ENCODE measurements at places on chromosomes 11 and 22. TPM values are rescaled to one million over a fixed set of nuclear protein-coding genes. Genes with fewer than 3 reads are reported as not detected.
A peak's percentile ranks its signal among the peaks of the same experiment; 100 is the strongest.

Gene BCR
- total RNA-seq, result 22.7 TPM

Gene VSIG10L2
- 0.06 TPM for total RNA-seq

Gene APOC3
- 7,904 TPM for total RNA-seq

Gene ARHGAP20
- total RNA-seq, result 0.77 TPM

Gene SHISAL1
- total RNA-seq, result 0.07 TPM

Gene TTC38
- total RNA-seq, result 190 TPM

Gene MS4A4E
- 3.8 TPM for total RNA-seq

Gene OR5D18
- not detected for total RNA-seq

Gene ABCG4
- not detected for total RNA-seq

GRCh38 chr11:124676386-124676785, 2.7 kb downstream of the SPA17 start:
- peaks cover 8% of the 10 kb centered on the region for H3K4me1 ChIP-seq
- peak; percentile 25 for DNase-seq
- H3K27me3 ChIP-seq, result no peaks in the 10 kb centered on the region
- H3K4me3 ChIP-seq, result no peak overlapping the region
- no peaks in the 10 kb centered on the region for H3K36me3 ChIP-seq

DNA sequence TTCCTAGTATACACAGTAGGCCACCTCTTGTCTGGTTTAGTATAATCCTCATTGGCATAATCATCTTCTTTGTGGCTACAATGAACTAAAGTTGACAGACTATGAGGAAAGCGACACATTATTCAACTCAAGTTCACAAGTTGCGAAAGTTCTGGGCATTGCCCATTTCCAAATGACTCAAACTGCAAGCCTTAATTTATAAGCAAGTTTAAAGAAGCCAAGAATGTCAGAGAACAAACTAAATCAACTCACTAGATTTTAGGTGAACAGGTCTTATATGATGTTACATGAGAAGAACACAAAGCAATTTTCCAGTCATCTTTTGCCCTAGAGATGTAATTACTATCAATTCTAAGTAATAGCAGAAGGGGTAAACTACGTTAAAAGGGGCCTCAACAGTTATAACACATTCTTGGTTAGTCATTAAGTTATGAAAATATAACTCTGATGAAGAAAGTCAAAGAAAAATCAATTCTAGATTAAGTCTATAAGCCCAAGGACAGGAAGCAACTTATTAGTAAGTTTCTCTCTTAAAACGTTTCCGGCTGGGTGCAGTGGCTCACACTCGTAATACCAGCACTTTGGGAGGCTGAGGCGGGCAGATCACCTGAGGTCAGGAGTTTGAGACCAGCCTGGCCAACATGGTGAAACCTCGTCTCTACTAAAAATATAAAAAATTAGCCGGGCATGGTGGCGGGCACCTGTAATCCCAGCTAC, 21.5 kb downstream of the PICALM start:
- no peak overlapping the region for H3K27ac ChIP-seq
- DNase-seq, result no peak
- H3K4me1 ChIP-seq, result peaks cover 2% of the 10 kb centered on the region
- H3K36me3 ChIP-seq, result no peaks in the 10 kb centered on the region
- no peaks in the 10 kb centered on the region for H3K27me3 ChIP-seq
- H3K4me3 ChIP-seq, result no peak overlapping the region

DNA sequence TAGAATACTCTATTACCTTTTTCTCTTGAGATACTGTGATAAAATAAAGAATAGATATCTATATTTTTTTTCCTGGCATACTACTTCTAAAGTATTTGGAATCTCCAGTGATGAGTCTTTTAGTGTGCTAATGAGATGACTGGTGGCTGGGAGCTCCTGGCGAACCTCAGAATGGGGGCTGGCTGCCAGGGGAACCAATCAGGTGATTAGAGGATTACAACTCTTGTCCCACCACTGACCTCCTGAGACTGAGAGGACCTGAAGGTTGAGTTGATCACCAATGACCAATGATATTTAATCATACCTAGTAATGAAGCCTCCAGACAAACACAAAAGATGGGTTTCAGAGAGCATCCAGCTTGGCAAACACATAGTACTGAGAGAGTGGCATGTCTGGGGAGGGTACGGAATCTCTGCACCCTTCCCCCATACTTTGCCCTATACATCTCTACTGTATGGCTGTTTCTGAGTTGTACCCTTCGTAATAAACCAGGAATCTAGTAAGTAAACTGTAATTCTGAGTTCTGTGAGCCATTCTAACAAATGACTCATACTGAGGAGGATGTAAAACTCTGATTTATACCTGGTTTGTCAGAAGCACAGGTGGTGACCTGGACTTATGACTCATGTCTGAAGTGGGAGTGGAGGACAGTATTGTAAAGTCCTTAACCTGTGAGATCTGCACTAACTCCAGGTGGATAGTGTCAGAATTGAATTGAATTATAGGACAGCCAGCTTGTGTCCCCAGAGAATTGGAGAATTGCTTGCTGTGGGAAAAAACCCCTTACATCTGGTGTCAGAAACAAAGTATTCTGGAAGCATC, 325.3 kb upstream of the LRRC4C start:
- no peak overlapping the region for H3K27ac ChIP-seq
- H3K36me3 ChIP-seq, result no peaks in the 10 kb centered on the region
- no peak overlapping the region for H3K4me3 ChIP-seq

- H3K27ac ChIP-seq, result no peak overlapping the region
Observed at GRCh38 chr11:117438371-117439000, 110.8 kb downstream of the CEP164 start.

GRCh38 chr11:120293038-120293800, 31.9 kb upstream of the TLCD5 start:
- H3K4me1 ChIP-seq, result no peaks in the 10 kb centered on the region
- no peak overlapping the region for H3K4me3 ChIP-seq
- no peaks in the 10 kb centered on the region for H3K36me3 ChIP-seq
- H3K27ac ChIP-seq, result no peak overlapping the region
- DNase-seq, result no peak
- no peaks in the 10 kb centered on the region for H3K27me3 ChIP-seq

DNA sequence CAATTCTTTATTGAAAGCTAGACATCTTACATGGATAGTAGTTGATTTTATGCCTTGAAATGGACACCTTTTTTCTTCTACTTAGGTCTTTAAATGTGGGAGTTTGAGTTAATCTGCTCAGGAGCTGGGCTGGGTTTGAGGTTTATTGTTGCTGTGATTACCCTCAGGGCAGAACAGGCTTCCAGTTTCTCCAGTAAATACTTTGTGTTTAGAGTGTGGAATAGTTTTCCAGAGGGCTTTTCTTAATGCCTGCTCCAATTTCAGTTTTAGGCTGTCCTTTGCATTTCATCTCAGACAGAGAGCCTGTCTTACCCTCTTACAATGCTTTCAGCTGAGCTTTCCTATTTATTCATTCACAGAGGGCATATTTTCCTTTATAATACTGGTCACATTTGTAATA, 69.9 kb upstream of the ADORA2A start:
- DNase-seq, result no peak
- H3K4me3 ChIP-seq, result no peak overlapping the region
- peaks cover 10% of the 10 kb centered on the region for H3K36me3 ChIP-seq

- no peak overlapping the region for H3K27ac ChIP-seq
- DNase-seq, result no peak
- H3K4me1 ChIP-seq, result no peaks in the 10 kb centered on the region
Observed at GRCh38 chr22:29040385-29041275, 21.0 kb downstream of the C22orf31 start.

DNA sequence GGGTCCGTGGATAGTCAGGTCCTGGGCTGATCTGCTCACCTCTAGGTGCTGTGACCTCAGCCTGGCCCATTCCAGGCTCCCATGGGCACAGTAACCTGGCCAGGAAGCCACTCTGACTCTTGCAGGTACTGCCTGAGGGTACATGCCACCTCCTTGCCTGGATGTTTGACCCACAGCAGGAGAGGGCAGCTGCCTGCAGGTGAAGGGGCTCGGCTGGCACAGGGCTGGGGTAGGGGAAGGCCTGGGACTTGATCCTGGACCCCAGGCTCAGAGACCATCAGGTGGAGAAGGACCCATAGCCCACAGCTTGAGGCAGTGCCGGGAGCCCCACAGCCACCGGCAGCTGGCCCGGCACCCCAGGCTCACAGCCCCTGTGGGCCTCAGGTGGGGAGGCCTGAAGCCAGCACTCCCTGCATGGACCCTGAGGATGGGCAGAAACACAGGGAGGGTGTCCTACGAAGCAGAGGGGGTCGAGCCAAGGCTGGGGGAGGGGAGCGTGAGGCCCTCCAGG, 2.7 kb downstream of the LRRC56 start:
- no peaks in the 10 kb centered on the region for H3K36me3 ChIP-seq
- H3K27me3 ChIP-seq, result no peaks in the 10 kb centered on the region

GRCh38 chr11:113952588-113952987, 22.3 kb upstream of the HTR3A start:
- H3K4me3 ChIP-seq, result no peak overlapping the region
- peak; percentile 27 for DNase-seq
- H3K27me3 ChIP-seq, result no peaks in the 10 kb centered on the region

- no peak overlapping the region for H3K27ac ChIP-seq
- H3K4me1 ChIP-seq, result no peaks in the 10 kb centered on the region
- no peaks in the 10 kb centered on the region for H3K27me3 ChIP-seq
- no peaks in the 10 kb centered on the region for H3K36me3 ChIP-seq
Observed at GRCh38 chr22:24420072-24420976, 7.1 kb upstream of the ADORA2A start.

DNA sequence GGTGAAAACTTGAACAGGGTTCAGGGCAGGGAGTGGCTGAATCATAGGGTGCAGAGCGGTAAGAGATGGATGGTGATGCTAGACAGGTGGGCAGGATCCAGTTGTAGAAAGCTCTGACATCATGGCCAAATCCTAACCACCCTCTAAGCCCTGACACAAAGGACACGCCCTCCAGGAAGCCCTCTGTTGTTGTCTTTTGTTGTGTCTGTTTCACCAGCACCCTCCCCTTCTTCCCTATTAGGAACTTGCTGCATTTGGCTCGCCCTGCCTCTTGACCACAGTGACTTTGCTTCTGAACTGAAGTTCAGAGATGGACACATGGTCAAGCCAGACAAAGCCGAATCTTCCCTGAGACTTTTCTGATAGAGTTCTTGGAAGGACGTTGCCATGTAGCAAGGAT, 14.2 kb upstream of the APOL6 start:
- no peaks in the 10 kb centered on the region for H3K4me1 ChIP-seq
- H3K27me3 ChIP-seq, result no peaks in the 10 kb centered on the region
- no peaks in the 10 kb centered on the region for H3K36me3 ChIP-seq
- no peak overlapping the region for H3K4me3 ChIP-seq
- DNase-seq, result no peak

DNA sequence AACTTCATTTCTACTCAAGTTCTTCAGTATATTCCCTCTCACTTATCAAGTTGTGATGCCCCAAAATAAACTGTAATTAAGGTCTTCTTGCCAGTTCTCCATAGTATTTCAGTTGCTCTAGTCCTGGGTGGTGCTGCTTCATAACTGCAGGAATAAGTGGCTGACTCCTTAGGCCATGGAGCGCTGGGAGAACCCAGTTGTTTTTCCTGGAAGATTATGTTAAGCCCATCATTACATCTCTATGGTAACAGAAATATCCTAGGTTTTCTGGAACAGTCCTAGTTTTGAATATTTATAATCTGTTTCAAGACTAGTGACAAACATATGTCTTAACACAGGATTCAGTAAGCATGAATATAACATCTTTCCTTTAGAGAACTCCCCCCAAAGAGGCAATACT, 7.6 kb downstream of the SYTL2 start:
- no peaks in the 10 kb centered on the region for H3K36me3 ChIP-seq
- no peaks in the 10 kb centered on the region for H3K27me3 ChIP-seq
- no peak for DNase-seq
- H3K4me1 ChIP-seq, result no peaks in the 10 kb centered on the region

DNA sequence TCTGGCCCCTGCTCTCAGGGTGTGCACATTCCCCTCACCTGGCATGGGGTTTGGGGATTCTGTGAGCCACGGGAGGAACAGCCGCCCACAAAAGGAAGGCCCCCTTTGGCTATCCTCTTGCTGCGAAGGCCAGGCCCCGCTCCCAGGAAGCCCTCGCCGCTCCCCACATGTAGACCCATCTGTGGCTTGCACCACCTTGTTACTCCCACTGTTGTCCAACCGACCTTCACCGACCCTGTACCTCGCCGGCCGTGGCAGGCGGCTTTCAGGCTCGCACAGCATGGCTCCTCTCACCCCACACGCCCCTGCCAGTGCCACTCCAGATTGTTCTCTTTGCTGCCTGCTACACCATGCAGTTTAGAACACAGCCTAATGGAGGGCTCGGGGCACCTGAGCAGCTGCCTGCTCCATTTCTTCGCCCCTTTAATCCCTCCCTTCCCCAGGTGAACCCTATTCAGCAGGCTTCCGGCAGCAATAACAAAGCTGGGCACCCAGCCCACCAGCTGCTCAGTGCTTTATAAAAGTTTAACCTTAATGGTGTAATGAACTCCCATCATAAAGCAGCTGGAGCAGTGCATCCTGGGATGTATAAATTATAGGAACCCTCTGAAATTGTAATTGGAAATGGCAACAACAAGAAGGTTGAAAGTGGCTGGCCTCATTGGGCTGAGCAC, 10.7 kb downstream of the DAGLA start:
- H3K27ac ChIP-seq, result no peak overlapping the region
- no peaks in the 10 kb centered on the region for H3K4me1 ChIP-seq
- H3K36me3 ChIP-seq, result no peaks in the 10 kb centered on the region
- no peak for DNase-seq
- no peak overlapping the region for H3K4me3 ChIP-seq

DNA sequence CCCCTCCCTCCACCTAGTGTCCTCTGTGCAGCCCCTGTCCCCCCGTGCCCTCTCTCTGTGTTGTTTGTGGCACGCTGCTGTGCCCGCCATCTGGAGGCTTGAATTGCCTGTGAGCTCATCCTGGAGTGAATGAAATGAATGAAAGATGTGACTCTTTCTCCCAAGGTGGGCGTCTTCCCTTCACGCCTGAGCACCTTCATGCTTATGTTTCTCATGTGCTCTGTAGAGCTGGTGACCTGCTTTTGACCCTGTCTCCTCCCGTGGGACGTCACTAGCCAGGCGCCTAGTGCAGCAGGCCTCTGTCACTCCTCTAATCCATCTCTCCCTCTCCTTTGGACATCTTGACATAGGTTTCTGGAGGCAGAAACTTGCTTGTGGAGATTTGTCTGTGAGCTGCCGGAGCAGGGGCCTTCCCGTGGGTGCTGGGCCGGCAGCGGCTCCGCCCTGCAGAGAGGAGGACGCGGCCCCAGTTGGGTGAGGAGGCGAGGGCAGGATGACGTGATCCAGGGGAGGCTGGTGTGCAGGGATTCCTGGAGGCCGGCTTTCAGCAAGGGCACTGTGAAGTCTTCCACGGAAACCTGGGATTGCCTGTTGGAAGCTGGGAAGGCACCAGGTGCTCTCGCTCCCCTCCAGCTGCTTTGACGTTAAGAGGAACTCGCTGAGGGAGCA, 40.6 kb downstream of the MUC6 start:
- peaks cover 45% of the 10 kb centered on the region for H3K36me3 ChIP-seq
- H3K27ac ChIP-seq, result no peak overlapping the region
- H3K4me3 ChIP-seq, result no peak overlapping the region
- H3K27me3 ChIP-seq, result no peaks in the 10 kb centered on the region
- H3K4me1 ChIP-seq, result no peaks in the 10 kb centered on the region

- H3K27ac ChIP-seq, result no peak overlapping the region
- DNase-seq, result no peak
- H3K4me1 ChIP-seq, result no peaks in the 10 kb centered on the region
Observed at GRCh38 chr11:23859087-23859486, 637.8 kb upstream of the LUZP2 start.

Data from right lobe of liver (tissue), 6 donors.